Stimulated activated CD8-positive, alpha-beta memory T cell treated with anti-CD3 and anti-CD28 coated beads, Interleukin-2, amount 100 ng/mL, for 1 hour (primary cell): ENCODE measurements at places on chromosomes 6 and 20.

- no peak for DNase-seq
Observed at GRCh38 chr6:168326294-168327261, 7.0 kb upstream of the DACT2 start.

GRCh38 chr6:305371-306206 is 13.3 kb downstream of the DUSP22 start:
- no peak for DNase-seq

DNA sequence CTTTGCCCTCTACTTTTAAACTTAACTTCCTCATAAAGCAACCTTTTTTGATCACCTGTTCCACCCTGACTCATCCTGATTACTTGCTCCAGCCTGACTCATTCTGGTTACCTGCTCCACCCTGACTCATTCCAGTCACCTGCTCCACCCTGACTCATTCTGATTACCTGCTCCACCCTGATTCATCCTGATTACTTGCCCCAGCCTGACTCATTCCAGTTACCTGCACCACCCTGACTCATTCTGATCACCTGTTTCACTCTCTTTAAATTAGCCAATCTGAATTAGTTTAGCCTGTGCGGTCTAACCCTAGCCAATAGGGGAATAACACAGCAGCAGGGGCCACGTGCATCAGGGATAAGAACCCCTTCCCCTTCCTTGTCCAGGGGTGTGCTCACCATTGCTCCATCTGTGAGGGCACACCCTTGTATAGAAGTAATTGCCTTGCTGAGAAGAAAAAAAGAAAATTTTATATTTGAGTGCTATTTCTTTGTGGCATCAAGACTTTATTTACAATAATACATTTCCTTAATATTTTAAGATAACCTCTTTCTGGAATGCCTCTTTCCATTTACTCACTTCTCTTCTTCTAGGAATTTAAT is 17.9 kb downstream of the HLA-G start:
- DNase-seq, result no peak

DNA sequence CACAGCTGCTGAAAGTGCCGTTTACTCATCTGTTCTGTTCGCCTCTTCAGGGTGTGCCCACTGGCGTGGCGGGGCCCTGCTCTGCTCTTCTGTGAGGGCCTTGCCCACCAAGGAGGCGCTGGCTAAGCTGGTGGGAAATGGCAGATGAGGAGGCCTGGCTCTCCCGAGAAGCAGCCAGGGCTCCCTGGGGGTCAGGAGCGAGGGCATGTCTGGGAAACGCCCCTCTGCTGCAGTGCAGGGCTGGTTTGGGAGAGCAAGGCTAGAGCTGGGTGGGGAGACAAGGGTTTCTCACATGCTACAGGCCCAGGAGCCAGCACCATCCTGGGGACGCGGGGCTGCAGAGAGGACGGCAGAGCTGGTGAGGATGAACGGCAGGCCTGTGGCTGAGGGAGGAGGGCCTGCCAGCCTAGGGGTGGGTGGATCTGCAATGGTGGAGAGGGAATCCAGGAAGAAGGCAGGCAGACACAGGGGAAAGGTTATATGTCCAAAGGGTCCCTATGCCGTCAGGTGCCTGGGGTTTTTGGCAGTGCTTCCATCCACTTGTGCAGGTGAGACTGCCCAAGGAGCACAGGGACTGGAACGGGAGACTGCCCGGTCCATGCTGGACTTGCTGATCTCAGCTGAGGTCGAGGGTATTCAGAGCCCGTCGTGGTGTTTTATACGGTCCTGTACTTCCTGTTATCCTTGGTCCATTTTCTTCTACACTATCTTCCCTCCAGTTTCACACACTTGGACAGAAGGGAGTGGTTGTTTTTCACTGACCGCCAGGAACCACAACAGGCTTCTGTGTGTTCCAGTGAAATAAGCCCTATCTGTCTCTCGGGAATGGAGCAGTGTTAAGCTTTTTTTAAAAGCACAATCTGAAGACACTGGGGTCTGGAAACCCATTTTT is 119.2 kb downstream of the SYCP2 start:
- DNase-seq, result no peak

- no peak for DNase-seq
Observed at GRCh38 chr20:41848180-41848579, 230.0 kb upstream of the CHD6 start.

DNA sequence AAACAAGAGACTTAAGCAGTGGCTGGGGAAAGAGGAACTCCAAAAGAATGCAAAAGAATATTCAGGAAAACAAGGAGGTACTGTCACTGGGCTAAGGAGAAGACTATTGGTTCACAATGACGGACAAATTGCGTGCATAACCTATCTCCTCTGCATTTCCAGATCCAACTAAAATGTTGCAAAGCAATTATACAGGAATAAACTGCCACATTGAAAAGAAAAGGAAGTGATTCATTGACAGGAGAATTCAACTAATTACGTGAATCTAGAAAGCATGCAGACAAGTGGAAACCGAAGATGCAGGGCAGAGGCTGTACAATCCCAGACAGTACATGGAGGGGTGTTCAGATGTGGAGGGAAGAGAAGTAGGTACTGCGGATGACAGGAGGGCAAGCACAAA is 152.8 kb upstream of the RIPOR2 start:
- no peak for DNase-seq
